ENCODE measurements at places on chromosomes 4 and X. TPM values are rescaled to one million over a fixed set of nuclear protein-coding genes. Genes with fewer than 3 reads are reported as not detected.

The CLDN2 gene
- not detected for total RNA-seq

- no peak for DNase-seq
Observed at GRCh38 chrX:118632862-118633261, 94.5 kb upstream of the IL13RA1 start.

- DNase-seq = no peak
Observed at GRCh38 chrX:147737690-147738089, 174.0 kb upstream of the FMR1 start.

GRCh38 chr4:17013382-17014006, 115.0 kb upstream of the LDB2 start:
- DNase-seq = no peak

- no peak for DNase-seq
Observed at GRCh38 chr4:10535912-10536311, 78.7 kb upstream of the ZNF518B start.

The HPF1 gene
- total RNA-seq = 20.4 TPM

- no peak for DNase-seq
Observed at GRCh38 chrX:120999413-120999812, 13.9 kb upstream of the CT47A1 start.

The TBC1D14 gene
- total RNA-seq = 94.1 TPM

GRCh38 chr4:47668810-47669408, 169.0 kb downstream of the CORIN start:
- DNase-seq = peak; percentile 7

DNA sequence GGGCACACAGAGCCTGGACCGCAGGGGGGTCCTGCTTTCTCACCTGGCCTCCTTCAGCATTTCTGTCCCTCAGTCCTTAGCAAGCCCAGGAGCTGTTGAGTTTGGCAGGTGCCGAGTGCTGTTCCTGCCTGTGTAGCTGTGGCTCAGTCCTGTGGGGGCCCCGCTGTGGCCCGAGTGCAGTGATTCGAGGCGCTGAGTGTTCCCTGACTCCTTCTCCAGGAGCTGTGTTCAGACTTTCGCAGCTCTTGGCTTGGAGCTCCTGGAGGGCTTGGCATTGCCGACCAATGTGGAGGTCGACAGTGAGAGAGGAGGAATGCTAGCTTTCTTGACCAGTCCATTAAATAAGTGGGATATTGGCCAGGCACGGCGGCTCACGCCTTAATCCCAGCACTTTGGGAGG, 50.1 kb upstream of the MSANTD1 start:
- no peak for DNase-seq

DNA sequence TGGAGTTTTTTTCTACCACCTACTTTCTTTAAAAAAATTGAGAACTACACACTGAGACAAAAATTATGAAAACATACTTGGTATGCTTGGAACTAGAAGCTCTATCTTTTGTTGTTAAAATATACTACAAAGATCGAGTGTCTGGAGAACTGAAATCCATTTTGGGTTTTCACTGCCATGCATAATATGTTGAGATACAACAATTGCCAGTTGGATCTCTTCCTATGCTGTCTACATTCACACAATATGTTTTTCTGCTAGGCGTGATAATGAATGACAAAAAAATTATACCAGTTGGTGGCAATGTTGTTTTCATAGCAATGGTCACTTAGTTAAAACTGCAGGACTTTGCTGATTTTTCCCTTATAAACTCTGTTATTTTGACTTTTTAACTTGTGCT, 605.4 kb upstream of the LCORL start:
- DNase-seq = no peak

DNA sequence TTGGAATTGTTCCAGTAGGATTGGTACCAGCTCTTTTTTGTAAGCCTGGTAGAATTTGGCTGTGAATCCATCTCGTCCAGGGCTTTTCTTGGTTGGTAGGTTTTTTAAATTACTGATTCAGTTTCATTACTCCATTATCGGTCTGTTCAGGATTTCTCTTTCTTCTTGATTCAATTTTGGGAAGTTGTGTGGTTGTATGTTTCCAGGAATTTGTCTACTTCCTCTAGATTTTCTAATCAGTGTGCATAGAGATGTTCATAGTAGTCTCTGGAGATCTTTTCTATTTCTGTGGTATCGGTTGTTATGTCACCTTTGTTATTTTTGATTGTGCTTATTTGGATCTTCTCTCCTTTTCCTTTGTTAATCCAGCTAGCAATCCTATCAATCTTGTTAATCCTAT, 248.7 kb downstream of the ARHGAP10 start:
- DNase-seq = no peak

GRCh38 chr4:86482306-86483172, 111.6 kb upstream of the PTPN13 start:
- DNase-seq = no peak

GRCh38 chr4:109041463-109042360, 260.7 kb downstream of the COL25A1 start:
- DNase-seq = no peak

- DNase-seq = no peak
Observed at GRCh38 chr4:130393642-130394041, 1297.7 kb downstream of the C4orf33 start.

DNA sequence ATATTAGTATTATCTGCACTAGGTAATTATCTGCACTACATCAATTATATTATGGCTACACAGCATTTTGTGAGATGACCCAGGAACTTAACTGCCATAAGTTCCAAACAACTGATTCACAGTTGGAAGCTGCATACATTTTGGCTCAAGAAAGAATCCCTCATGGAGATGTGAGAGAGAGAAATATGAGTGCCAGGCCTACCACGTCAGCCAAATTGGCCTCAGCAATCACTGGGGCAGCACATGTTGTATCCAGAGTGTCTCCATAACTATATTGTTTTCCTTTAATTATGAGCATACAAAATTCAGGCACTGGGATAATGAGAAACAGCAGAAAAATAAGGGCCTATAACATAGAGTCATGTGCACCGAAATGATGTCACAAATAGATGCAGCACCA, 174.2 kb upstream of the DMD start:
- no peak for DNase-seq

GRCh38 chr4:169272265-169272886, 1.6 kb upstream of the SH3RF1 start:
- DNase-seq = no peak

The ABRAXAS1 gene
- total RNA-seq = 11.1 TPM

DNA sequence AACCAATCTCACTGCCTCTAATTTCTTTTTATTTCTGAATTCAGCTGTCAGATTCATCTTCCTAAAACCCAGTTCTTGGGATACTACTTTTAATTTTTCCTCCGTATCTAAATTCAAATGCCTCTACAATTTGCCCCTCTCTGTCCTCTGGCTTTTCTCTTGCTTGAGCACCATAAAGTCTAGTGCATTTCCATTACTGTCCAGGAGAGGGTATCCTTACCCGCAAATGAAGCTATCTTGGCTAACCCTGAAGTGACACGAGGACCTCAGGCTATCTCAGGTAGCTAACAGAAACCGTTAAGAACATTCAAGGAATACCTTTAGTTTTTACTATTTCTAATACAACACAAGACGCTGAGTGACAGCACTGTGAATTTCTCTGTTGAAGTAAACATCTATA, 49.4 kb upstream of the PRR32 start:
- DNase-seq = peak; percentile 0

The TMEM255A gene
- total RNA-seq = 2.1 TPM

DNA sequence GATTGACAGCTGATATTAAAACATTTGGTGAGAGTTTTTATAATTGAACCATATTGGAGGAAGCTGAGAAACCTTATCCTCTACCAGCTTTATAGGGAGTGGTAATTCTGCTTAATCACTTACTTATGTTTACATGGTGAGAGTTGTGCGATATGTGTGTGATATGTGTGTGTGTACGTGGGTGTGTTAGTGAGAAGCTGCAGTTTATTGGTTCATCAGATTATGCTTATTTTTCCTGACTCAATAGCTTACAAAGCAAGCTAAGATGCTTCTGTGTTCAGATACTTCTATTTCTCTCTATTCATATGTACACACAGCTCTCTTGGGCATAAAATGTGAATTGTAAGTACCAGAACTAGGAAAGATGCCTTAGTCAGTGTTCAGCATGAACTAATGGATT, 343.7 kb downstream of the GRIA2 start:
- no peak for DNase-seq

The HMX1 gene
- total RNA-seq = 0.18 TPM

The CXCL8 gene
- total RNA-seq = 2.0 TPM

The SMIM9 gene
- not detected for total RNA-seq

The MAGED1 gene
- 84.2 TPM for total RNA-seq

The FMR1NB gene
- total RNA-seq = not detected

The VCX gene
- total RNA-seq = not detected

GRCh38 chrX:102765809-102766208, 45.3 kb downstream of the GPRASP3 start:
- DNase-seq = no peak
